NCI-H2107 (cell line): ENCODE measurements at places on chromosomes 2 and 18.

- no peak for DNase-seq
Measured at GRCh38 chr2:108943751-108944150, 45.3 kb downstream of the EDAR start.

GRCh38 chr18:74500372-74500771 lies 4.2 kb downstream of the CNDP2 start:
- DNase-seq = no peak

- DNase-seq = no peak
Measured at GRCh38 chr2:205889114-205889513, 196.9 kb downstream of the INO80D start.

- no peak for DNase-seq
Measured at GRCh38 chr2:169661265-169661664, 32.9 kb downstream of the CFAP210 start.

- no peak for DNase-seq
Measured at GRCh38 chr2:212858496-212858895, 292.9 kb downstream of the IKZF2 start.

- DNase-seq = no peak
Measured at GRCh38 chr18:32930695-32931301, 158.0 kb upstream of the KLHL14 start.

- DNase-seq = no peak
Measured at GRCh38 chr2:112295407-112296078, 20.1 kb downstream of the ZC3H6 start.

- no peak for DNase-seq
Measured at GRCh38 chr2:203763241-203763937, 57.0 kb downstream of the CD28 start.

DNA sequence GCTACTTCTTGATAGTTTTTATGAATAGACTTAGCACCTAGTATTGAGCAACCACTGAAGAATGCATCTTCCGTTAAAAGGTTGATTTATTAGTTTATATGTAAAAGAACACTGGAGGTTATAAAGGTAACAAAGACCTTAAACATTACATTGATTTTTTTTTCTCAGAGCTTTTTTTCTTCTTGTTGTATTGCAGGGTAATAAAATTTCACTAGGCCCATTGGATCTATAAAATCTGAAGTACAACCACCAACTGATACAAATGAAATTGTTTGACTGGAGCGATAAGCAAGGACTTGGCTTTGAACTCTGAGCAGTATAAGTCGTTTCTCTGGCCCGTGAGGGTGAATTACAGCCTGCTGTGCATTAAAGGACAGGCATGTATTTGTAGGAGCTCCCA lies 344.0 kb downstream of the LRRTM1 start:
- DNase-seq = no peak

GRCh38 chr18:31247574-31248199 lies 70.3 kb upstream of the DSG1 start:
- DNase-seq = no peak

- no peak for DNase-seq
Measured at GRCh38 chr2:218229239-218229638, 12.2 kb downstream of the ARPC2 start.

DNA sequence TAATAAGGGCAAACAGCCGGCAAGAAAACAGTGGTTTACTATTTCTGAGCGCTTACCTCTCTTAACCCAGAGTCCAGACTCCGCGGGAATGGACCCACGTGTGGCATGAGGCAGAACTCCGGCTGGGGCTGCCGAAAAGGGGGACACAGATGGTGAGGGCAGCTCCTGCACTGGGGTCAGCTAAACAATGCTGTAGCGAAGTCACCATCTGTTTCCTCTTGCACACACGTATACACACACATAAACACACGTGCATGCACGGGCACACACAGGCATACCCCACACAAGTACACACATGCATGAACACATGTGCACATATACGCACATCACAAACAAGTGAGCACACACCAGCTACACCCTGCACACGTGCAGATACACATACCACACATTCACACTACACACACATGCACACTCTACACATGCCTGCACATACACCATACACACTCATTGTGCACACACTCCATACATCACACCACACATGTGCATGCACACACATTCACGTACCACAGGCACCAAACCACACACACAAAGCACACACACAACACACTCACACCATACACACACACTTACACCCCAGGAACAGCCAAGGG lies 105.9 kb upstream of the ID2 start:
- no peak for DNase-seq

DNA sequence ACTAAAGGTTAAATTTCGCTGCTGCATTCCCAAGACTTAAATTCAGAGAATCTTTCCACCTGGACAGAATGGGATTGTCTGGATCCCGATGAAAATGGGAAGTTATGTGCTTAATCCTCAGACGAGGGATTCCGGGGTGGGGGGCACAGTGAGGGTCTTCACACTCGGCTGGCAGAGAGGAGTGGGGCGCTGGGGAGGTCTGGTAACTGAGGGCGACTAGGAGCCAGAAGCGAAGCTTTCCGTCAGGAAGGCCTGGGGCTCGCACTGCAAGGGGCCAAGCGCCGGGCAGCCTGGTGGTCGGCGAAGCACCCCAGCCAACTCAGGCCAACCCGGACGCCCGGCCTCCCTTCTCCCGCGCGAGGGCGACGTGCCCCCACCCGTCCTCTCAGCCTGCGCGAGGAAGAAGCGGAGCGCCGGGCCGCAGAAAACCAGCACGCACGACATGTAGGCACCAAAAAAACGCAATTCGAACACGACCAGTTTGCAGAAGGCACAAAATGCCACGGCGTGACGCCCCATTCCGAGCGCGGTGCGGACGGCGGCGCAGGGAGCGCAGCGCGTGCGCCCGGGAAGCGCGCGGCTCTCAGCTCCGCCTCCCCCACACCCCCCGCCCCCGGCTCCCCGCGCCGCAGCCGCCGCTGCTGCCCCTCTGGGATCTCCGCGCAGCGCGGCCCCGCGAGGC lies 188.1 kb downstream of the ZEB2 start:
- DNase-seq = peak; percentile 77

DNA sequence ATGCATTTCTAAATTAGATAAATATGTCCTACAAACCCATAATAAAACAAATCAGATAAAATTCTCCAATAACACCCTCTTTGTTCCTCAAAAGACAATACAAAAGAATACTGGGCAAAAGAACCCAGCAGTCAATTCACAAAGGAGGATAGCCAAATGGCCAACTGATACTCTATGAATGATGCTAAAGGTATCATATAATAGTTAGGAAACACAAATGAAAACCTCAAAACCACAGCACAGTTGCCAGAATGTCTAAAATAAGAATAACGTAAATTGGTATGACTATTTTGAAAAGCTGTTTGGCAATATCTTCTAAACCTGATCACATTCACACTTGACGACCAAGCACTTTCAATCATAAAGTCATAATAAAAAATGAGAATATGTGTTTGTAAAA lies 315.4 kb downstream of the CDH7 start:
- no peak for DNase-seq

DNA sequence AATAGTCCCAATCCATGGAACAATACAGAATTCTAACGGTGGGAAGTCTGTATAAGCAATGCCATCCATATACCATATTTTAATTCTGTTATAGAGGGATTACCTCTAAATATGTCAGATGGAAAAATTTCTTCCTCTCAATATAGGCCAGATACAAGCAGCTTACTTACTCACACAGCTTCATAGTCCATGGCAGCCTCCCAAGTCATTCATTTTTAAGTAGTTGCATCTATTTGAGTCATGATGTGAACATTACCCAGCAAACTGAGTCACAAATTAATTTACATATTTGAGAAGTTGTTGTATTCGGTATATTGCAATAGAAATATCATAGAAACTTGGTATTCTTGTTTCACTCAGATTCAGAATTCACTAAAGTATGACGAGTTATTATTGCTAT lies 20.3 kb downstream of the TBR1 start:
- DNase-seq = no peak

- DNase-seq = no peak
Measured at GRCh38 chr18:59517446-59518165, 158.5 kb upstream of the LMAN1 start.

GRCh38 chr2:39247512-39248043 lies 3.8 kb upstream of the CDKL4 start:
- no peak for DNase-seq

DNA sequence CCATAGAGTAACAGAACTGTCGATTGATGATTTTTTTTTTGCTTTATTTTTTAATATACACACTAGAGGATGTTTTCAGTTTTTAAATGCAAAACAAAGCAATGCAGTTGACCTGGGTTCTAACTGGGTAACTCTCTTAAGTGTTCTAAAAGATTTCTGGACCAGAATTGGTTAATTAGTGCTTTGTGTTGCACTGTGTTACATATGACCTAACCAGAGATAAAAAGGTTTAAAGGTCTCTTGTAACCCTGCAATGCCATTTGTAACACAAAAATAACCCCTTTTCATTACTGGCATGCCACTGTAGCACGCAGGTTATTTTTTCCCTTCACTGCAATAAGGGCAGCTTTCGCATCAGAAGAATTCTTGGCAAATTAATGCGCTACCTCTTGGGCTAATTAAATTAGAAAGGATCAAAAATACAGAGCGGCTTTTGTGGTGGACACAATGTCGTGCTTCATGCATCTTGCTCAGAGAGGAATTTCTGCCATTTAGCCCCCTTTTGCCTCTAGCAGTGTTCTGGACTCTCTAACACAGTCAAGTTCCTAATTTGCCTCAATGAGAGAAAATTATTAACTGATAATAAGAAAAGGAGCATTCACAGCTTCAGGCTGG lies 250.8 kb upstream of the ZEB2 start:
- DNase-seq = no peak

DNA sequence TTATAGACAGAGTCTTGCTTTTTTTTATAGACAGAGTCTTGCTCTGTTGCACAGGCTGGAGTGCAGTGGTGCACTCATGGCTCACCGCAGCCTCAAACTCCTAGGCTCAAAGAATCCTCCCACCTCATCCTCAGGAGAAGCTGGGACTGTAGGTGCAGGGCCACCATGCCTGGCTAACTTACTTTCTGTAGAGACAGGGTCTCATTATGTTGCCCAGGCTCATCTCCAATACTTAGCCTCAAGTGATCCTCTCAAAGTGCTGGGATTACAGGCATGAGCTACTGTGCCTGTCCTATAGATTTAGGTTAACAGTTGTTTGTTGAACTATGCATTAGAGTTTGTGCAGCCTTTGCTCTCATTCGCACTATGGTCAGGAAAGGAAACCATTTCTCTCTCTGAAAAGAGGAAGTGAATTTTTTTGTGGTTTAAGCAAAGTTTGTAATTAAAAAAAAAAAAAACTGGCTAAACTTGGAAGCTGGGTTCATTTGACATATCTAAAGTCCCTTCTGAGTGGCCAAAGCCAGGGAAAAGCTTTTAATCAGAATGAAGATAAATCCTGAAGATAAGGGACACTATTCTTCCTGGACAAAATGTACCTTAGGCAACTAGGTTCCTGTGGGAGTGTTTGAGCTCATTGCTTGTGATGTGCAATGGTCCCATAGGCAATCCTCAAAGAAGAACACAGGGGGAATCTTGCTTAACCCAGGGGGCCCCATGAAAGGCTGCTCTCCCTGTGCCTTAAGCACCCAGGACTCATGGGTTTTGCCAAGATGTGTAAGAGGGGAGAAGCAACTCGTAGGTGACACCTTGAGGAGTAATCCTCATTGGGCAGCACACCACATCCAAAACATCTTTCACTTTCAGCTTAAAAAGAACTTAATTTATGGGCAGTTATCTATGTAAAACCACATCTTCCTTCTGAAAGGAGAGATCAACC lies 201.7 kb downstream of the MREG start:
- no peak for DNase-seq

DNA sequence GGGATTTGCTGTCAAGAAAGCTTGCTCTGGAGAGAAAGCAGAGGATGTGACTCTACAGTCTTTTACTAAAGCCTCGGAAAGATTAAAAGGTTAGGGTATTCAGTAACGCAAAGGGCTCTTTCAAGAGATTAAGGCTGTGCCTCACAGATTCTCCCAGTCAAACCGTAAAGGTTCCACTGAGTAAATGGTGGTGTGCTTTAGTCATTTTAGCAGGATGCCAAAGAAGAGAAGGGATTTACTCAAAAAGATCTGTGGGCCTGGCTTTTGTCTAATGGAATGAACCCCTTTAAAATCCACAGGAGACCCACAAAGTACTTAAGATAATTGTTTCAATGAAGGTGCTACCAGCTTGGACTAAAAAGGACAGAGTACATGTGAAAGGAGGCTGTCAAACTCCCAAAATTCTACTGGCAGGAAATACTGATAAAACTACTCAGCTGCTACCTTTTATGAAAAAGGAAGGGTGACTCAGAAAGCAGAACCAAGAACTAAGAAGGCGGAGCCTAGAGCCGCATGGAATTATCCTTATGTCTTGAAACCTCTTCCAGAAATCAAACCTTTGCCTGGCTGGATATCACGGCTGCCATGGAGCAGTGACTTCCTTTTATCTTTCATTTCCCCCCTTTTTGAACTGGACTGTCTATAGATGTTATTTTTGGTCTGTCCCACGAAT lies 670.2 kb upstream of the ZEB2 start:
- DNase-seq = no peak

GRCh38 chr2:96954011-96954846 lies 32.2 kb downstream of the FAM178B start:
- DNase-seq = no peak

- no peak for DNase-seq
Measured at GRCh38 chr2:160332318-160332717, 132.2 kb upstream of the ITGB6 start.

GRCh38 chr2:152395572-152395971 lies 60.6 kb downstream of the FMNL2 start:
- DNase-seq = no peak

DNA sequence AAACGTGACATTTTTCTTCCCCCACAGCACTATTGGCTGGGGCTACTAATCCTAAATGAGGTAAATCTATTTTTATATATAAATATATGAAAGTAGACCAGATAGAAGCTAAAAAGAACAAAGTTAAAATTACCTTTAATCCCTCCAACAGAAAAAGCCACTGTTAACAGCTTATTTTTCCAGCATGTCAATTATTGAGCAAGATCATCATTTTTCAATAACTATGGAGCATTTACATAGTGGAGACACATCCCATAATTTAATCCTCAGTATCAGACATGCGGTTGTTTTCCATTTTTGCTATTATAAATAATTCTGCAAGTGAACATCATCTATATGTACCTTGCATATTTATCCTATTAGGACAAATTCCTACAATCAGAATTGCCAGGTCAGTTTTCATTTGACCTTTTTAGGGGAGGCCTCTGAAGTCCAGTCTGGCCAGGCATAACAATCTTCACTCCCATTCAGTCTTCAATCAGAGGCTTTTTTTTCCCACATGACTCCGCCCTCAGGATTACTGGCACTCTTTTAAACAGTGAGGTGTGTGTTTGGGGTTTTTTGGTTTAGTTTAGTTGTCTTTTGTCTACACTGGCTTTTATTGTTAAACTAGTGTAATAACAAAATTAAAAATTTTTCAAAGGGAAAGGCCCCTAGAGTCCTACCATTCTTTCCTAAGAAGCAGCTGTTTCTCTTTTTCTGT lies 29.2 kb downstream of the SMARCAL1 start:
- DNase-seq = no peak

DNA sequence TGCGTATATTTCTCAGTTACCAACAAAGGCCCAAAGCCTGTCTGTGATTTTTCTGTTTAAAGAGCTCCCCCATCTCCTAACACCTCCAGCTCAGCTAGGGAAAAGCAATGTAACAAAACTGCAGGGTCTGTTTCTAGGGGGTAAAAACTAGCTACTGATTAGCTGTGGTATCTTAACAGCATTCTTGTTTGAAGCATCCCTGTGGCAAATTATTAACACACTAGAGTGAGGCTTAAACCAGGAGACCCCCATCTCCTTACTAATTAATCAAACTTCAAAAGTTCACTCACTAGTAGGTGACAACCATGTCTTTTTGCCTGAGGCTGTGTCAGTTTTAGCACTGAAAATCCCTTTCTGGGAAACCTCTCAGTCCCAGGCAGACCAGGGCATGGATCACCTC lies 186.2 kb upstream of the PARD3B start:
- no peak for DNase-seq
